ENCODE measurements at places on chromosomes 7 and 10. TPM values are rescaled to one million over a fixed set of nuclear protein-coding genes. Genes with fewer than 3 reads are reported as not detected.

- peaks cover 9% of the 10 kb centered on the region for H3K27me3 ChIP-seq
- no peak for DNase-seq
- peak overlapping the region; percentile 31 for H3K27ac ChIP-seq
- no peaks in the 10 kb centered on the region for H3K36me3 ChIP-seq
- peak overlapping the region; percentile 37 for H3K4me3 ChIP-seq
- H3K4me1 ChIP-seq, result peaks cover 15% of the 10 kb centered on the region
Observed at GRCh38 chr10:16995867-16996529, 133.6 kb downstream of the CUBN start.

- no peak overlapping the region for H3K4me3 ChIP-seq
- H3K4me1 ChIP-seq, result peaks cover 13% of the 10 kb centered on the region
- no peak for DNase-seq
- no peaks in the 10 kb centered on the region for H3K36me3 ChIP-seq
- H3K27ac ChIP-seq, result no peak overlapping the region
- peaks cover 7% of the 10 kb centered on the region for H3K27me3 ChIP-seq
Observed at GRCh38 chr7:21771906-21772610, 173.6 kb downstream of the CDCA7L start.

The PKD2L1 gene
- 0.30 TPM for total RNA-seq

DNA sequence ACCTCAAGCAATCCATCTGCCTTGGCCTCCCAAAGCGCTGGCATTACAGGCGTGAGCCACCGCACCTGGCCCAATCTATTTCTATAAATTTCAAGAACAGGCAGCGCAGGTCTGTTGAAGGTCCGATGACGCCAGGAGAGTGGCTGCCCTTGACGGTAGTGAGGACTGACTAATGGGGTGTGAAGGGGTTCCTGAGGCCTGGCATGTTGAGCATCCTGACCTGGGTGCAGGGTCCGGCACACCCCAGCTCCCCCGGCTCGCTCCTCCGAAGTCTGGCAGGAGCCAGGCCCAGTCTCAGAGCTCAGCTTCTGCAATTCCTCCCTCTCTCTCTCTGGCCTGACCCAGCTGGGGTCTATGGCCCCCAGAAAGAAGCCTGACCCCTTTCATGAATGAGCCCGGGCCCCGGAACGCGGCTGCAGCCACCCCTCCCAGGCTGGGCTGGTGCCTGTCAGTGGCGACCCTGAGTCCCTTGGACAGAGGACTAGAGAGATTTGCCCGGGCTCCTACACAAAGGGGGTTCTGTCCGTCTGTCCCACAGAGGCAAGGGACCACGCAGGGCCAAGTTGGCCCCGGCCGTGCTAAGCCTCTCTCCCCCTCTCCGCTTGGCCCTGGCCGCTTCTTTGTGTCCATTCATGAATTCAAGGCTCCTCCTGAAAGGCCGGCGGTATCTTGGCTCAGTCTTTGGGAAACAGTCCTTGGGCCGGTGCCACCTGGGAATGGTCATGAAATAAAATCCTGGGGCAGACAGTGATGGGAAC lies 18.8 kb downstream of the MMD2 start:
- no peak overlapping the region for H3K4me3 ChIP-seq
- no peaks in the 10 kb centered on the region for H3K4me1 ChIP-seq
- DNase-seq, result no peak
- H3K27ac ChIP-seq, result no peak overlapping the region
- H3K27me3 ChIP-seq, result no peaks in the 10 kb centered on the region
- H3K36me3 ChIP-seq, result no peaks in the 10 kb centered on the region

DNA sequence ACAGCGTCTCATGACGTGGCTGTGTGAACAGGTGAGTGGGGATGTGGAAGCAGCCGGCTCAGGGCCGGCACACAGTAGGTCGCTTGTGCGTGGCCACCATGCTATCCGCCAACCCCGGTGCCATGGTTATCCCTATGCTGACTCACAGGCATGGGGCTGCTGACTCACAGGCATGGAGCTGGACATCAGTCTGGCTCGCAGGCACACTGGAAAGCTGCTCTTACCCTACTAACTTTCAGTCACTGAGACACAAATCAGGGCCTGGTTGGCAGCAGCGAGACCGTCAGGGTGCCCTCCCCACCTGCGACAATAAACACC lies 341.9 kb downstream of the PTPRN2 start:
- H3K4me1 ChIP-seq, result no peaks in the 10 kb centered on the region
- H3K27ac ChIP-seq, result no peak overlapping the region
- no peaks in the 10 kb centered on the region for H3K27me3 ChIP-seq
- H3K4me3 ChIP-seq, result no peak overlapping the region
- DNase-seq, result no peak
- H3K36me3 ChIP-seq, result no peaks in the 10 kb centered on the region

The CPN1 gene
- total RNA-seq, result not detected
